Stimulated activated CD4-positive, alpha-beta T cell treated with anti-CD3 and anti-CD28 coated beads, Interleukin-2, amount 100 ng/mL, for 4 hours (primary cell): ENCODE measurements at places on chromosomes 1 and 21.
A peak's percentile ranks its signal among the peaks of the same experiment; 100 is the strongest.

DNA sequence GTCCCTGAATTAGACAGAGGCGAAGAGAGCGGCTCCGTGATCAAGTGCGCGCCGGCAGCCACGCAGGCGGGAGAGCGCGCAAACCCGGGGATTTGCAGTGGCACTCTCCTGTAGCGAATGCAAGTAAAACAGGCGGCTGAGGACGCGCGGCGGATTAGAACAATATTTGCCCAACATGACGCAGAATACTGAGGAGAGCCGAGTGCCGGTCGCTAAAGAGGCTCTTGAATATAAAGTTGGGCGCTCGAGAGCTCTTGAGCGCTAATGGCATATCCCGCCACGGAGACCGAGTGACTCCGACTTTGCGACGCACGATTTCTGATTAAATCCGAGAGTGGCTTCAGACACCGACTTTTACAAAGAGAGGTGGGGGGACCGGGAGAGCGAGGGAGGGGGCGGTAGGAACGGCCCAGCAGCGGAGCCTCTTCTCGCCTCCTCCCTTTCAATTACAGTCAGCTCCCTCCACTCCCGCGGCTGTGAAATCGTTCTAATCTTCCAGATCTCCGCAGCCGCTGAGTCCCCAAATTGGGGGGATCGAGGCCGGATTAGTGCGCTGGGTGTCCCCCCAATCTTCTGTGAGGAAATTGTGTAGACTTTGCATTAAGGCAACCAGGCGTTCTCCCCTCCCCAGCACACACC, 2.3 kb downstream of the PAX7 start:
- DNase-seq, result no peak

GRCh38 chr1:28716336-28716735, 20.4 kb upstream of the YTHDF2 start:
- DNase-seq, result no peak

GRCh38 chr21:25501996-25502665, 105.2 kb downstream of the MRPL39 start:
- peak; percentile 55 for DNase-seq

GRCh38 chr1:247077876-247078257, 744 bp downstream of the ZNF670 start:
- no peak for DNase-seq

- no peak for DNase-seq
These were observed 53.0 kb downstream of the GPR161 start for GRCh38 chr1:168083456-168084325.

GRCh38 chr1:202615501-202616354, 94.5 kb downstream of the SYT2 start:
- DNase-seq, result no peak

- DNase-seq, result peak; percentile 67
These were observed 618 bp downstream of the HNRNPR start for GRCh38 chr1:23343221-23344110.

DNA sequence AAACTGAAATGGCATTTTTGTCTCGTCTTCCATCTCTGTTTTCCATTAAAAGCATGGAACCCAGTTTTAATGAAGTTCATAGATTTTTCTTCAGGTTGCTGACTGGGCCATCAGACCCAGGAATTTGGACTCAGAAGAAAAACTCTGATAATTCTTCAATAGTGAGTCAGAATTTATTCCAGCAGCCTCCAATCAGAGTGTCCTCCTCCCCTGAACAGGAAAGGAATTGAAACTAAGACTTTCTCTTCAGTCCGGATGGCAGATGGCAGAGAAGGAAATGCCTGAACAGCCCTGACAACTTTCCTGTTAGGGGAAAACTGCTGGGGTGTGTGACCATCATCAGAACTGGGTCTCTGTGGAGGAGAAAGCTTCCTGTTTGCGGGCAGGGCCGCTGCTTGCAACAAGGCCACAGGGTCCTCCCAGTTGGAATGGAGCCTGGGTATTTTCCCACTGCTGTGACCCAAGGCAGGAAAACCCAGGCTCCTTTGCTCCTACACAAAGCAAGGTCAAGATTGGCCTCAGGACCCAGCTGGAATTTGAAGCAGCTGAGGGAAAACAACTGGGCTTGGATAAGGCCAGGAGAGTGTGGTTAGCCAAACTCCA, 20.7 kb downstream of the CD34 start:
- DNase-seq, result no peak

GRCh38 chr1:235632506-235633401, 16.8 kb downstream of the GNG4 start:
- no peak for DNase-seq

- DNase-seq, result no peak
These were observed 163.9 kb downstream of the LYPLAL1 start for GRCh38 chr1:219337588-219337987.

- DNase-seq, result no peak
These were observed 126.9 kb downstream of the LRIG2 start for GRCh38 chr1:113199760-113200455.

- no peak for DNase-seq
These were observed 293.8 kb downstream of the TTLL7 start for GRCh38 chr1:83705091-83705490.

DNA sequence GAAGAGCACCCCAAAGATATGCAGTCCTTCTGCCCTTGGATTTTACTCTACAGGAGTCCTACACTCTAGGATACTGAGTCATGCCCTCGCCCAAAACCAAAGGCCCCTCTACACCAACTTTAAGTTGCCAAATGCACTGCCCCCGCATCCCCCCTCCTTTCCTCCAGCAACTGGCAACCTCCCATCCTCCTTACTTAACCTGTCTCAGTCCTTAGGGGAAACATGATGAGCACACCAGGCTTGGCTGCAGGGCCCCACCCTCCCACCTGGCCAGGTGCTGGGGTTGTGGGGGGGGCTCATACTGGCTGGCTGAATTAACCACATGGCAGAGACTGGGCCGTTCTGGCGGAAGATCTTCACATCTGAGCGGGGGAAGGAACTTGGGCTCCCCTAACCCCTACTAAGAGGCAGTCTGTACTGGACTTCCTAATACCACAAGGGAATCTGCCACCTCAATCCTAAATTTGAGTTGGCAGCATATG, 1.2 kb downstream of the HDGF start:
- DNase-seq, result peak; percentile 47

DNA sequence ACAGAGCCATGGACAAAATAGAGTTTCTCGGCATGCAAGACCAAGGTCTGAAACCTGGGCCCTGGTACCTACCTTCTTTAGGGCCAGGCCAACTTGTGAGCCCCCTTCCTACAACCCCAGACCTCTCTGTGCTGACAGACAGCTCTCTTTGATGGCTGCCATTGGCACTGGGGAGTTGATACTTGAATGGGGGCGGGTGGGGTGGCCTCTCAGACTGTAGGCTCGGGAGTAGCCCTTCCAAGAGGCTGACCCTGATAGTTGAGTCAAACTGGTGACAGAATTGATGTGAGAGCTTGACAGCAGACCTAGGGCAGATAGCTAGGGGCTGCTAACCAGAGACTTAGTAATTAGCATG, 44.7 kb upstream of the PSEN2 start:
- no peak for DNase-seq

DNA sequence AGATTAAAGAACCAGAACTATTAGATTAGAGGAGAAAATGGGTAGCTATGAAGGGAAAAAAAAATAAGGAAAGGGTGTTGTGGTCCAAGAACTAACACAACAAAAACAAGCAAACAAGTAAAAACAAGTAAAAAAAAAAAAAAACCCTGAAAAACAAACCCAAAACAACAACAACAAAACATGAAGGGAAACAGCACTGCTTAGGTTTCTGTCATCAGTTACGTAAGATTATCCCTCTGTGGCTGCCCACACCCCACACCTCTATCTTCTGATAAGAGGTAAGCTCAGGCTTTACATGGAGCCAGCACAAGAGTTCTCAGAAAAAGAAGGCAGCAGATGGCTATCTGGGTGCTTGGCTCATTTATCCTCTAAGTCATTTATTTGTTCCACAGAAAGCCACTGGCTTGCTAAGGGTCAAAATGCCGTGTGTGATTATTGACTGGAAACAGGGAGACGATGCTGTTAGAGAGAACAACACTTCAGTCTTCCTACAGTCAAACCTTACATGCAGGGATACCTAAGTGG, 57.5 kb downstream of the KIAA0319L start:
- DNase-seq, result no peak

- DNase-seq, result no peak
These were observed 51.2 kb downstream of the SIPA1L2 start for GRCh38 chr1:232578651-232579195.

DNA sequence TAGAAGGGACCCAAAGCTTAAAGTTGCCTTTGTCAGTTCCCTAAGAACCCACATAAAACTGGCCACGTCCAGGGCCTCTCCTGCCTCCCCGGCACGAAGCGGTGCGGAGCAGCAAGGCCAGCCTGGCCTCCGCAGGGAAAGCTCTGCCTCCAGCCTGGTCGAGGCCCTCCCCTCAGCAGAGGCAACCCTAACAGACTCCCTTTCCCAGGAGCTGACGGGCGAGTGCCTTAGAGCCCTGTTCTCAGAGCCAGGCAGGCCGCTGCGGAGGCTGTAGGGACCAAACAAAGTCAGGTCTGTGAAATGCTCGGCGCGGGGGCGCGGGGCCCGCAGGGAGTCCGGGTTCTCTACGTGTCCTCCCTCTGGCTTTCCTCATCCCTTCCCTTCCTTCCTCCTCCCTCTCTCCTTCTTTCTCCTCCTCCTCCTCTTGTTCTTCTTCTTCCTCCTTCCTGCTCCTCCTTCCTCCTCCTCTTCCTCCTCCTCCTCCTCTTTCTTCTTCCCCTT, 40.7 kb downstream of the RIPK4 start:
- no peak for DNase-seq

DNA sequence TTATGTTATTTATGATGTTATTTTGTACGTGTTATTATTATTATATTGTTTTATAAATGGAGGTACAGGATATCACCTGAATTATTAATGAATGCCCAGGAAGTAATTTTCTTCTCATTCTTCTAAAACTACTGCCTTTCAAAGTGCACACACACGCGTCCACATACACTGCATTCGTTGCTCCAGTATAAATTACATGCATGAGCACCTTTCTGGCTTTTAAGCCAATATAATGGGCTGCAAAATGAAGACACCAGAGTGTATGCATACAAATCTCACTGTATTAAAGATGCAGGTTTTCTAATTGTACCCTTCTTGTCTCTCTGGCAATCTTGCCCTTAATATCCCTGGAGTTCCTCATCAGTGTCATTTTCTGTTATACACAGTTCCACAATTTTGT, 6.9 kb downstream of the RGS4 start:
- no peak for DNase-seq

GRCh38 chr1:174550296-174550695, 102.5 kb downstream of the GPR52 start:
- no peak for DNase-seq

- no peak for DNase-seq
These were observed 163.4 kb upstream of the USP24 start for GRCh38 chr1:55378582-55378981.

- no peak for DNase-seq
These were observed 10.4 kb downstream of the LRRC42 start for GRCh38 chr1:53956308-53957168.

- no peak for DNase-seq
These were observed 66.7 kb upstream of the ANGPTL3 start for GRCh38 chr1:62530516-62531154.

- DNase-seq, result no peak
These were observed 73.8 kb downstream of the UMODL1 start for GRCh38 chr21:42144679-42145568.

DNA sequence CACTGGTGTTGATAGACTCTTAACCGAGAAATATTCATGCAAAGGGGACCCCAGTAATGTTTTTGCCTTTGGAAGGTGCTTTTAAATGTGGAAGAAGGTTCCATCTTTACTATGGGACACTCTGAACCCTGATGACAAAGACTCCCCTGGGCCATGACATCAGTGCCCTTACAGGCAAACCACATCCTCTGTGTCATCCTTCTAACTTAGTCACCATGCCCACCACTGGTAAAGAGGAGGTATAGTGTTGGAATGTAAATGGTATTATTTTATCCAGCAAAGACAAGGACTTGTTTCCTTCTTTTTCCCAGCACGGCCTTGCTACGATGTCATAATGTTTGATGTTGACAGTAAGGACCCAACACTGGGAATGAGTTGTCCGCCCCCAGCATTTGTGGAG, 12.6 kb downstream of the METTL13 start:
- peak; percentile 54 for DNase-seq

- DNase-seq, result no peak
These were observed 10.4 kb downstream of the SH3BGRL3 start for GRCh38 chr1:26290122-26290881.

GRCh38 chr1:172906778-172907592, 143.8 kb downstream of the TNFSF18 start:
- DNase-seq, result no peak

GRCh38 chr1:23673086-23673813, 18.4 kb upstream of the RPL11 start:
- no peak for DNase-seq
